ENCODE measurements at places on chromosomes 3 and 15.
A peak's percentile ranks its signal among the peaks of the same experiment; 100 is the strongest.

DNA sequence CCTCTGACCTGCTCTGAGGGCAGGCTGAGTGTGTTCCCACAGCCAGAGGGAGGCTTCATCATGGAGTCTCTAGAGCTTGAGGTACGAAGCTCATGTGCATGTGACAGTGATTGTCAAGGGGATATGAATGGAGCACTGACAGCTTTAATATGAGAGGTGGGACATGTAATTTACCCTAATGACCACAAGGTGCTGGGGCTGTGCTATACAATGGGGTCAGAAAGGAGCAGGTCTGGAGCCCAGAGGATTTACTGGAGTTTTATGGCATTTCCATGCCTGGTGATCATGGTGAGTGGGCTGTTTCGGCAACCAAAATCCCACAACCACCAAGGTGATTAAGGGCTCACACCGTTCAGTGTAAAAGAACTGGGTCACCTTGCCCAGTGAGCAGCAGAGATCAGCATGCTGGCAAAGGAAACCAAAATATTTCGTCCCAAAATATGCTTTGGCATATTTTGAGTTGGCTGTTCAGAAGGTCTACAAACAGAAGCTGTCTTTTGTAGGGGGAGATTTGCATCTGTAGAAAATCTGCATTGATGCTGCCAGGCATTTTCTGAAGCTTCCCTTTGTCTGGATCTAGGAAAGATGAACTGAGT lies 40.1 kb upstream of the RASGRF1 start:
- DNase-seq = no peak

- peak; percentile 74 for DNase-seq
These were observed 694 bp upstream of the EEFSEC start for GRCh38 chr3:128152419-128153155.

- DNase-seq = no peak
These were observed 123.9 kb downstream of the TMCC1 start for GRCh38 chr3:129769616-129770015.

DNA sequence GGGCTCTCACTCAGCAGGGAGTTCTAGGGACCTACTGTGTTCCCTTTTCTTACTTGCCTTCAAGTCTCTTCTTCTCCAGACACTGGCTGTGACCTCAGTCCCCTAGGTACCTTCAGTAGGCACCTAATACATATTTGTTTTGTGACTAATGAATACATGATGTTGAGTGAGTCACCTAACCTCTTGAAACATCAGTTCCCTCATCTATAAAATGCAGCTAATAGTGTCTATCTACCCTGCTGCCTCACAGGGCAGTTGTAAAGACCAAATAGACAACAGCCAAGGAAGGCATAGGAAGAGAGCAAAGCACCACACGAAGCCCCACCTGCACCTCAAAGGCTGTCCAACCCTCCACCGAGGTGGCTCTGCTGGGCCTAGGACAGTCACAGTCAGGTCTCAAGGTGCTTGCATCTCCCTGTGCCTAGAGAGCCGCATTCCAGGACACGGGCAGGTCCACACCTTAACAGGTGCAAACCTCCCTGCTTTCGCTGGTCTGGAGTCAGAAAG lies 29.1 kb downstream of the DAPK2 start:
- peak; percentile 55 for DNase-seq

- DNase-seq = no peak
These were observed 19.5 kb downstream of the ARHGEF3 start for GRCh38 chr3:56782215-56782614.

DNA sequence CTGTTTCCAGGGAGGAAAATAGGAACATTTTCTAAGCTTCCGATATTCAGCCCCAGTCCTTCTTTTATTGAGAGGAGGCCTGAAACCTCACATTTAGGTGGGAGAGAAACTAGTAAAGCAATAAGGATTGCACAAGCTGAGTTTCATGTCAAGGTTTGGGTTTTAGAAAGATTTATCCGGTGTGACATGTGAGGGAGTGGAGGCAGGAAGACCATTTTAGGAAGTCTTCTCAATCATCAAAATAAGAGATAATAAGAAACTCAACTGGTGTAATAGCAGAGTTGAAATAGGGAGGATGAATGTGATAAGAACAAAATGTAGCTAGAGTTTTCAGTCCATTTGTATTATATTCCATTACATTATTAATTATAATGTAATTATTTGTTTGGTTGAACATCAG lies 27.7 kb upstream of the CLDN16 start:
- no peak for DNase-seq

GRCh38 chr3:40057077-40057476 lies 247.7 kb downstream of the MYRIP start:
- peak; percentile 58 for DNase-seq

- no peak for DNase-seq
These were observed 71.8 kb upstream of the GCNT3 start for GRCh38 chr15:59539799-59540198.

GRCh38 chr15:32709295-32710033 lies 8.3 kb upstream of the GREM1 start:
- no peak for DNase-seq

DNA sequence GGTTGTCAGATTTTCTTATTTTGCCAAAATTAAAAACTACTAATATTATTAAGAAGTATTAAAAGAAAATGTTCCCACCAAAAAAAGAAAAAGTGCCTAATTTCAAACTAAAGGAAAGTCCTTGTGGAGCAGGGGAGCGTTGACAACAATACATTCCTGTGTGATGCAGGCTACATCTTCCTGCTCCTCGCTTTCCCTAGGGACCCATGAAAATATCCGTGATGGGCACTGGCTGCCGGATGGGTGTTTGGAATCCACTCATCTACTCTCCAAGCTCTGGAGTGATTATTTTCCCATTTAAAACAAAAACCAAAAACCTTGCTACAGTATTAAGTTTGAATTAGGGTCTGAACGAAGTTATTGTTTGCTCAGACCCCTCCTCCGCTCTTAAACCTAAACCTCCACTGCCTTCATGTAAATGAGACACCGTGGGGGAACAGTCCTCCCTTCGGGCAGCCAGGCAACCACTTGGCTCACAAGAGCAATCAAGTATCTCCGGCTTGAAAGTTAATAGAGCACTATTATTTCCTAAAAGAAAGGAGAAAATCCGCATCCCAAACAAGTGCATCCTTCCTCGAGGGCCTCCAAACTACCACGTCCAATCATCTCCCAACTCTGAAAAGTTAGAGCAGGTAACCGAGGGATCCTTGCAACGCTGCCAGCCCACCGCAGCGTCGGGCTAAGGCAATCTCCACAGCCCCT lies 1.5 kb downstream of the ITGB5 start:
- peak; percentile 88 for DNase-seq

- DNase-seq = peak; percentile 68
These were observed 322.9 kb downstream of the SLC9A9 start for GRCh38 chr3:143525408-143525807.

DNA sequence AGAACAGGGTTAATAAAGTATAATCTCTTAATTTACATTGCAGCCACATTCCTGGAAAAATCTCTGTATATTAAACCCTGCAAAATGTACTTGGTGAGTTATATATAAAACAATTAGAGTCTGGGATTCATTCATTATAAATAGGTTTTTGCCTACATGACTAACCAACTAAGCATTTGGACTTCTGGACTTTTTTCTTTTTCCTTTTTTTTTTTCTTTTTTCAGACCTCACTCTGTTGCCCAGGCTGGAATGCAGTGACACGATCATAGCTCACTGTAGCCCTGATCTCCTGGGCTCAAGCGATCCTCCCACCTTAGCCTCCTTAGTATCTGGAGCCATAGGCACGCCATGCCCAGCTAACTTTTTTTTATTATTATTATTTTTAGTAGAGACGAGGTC lies 4.5 kb downstream of the DNAJC13 start:
- peak; percentile 81 for DNase-seq

DNA sequence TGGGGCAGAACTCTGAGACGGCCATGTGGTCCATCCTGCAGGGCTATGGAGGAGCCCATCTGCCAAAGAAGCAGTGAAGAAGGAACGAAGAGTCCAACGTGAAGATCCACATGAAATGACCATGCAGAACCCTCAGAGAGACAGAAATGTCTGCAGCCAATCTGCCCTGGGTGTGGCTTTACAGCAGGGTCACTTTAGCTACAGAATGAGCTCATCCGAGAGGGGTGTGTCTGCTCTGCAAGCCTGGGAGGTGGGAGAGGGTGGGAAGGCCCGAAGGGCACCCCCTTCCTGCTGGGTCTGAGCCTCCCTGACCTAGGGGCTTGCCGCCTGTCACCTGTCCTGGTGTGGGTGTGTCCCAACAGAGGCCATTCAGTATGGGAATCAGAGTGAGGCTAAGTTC lies 176.3 kb downstream of the ATP10A start:
- no peak for DNase-seq

GRCh38 chr3:115855911-115856310 lies 232.6 kb downstream of the GAP43 start:
- peak; percentile 64 for DNase-seq

GRCh38 chr15:57668016-57668415 lies 38.5 kb upstream of the POLR2M start:
- no peak for DNase-seq

- no peak for DNase-seq
These were observed 49.7 kb downstream of the HRH1 start for GRCh38 chr3:11203961-11204360.

DNA sequence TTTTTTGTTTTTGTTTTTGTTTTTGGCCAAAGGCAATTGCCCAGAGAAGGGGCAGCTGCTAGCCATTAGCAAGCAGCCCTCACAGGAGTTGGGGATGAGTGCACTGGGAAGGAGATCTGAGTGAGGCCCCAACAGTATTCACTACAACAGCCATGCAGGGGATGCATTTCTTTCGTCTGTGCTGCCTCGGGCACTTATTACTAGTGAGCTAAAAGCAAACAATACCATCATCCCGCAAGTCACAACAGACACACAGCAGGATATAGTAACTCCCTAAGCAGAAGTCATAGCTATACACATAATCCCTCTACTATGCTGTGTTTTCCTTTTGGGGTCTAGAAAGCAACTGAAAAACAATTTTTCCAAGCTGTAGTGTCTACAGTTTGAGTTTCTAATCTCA lies 27.2 kb downstream of the CRTAP start:
- DNase-seq = peak; percentile 54

GRCh38 chr3:42159706-42160472 lies 68.7 kb downstream of the TRAK1 start:
- DNase-seq = peak; percentile 24

GRCh38 chr3:177529716-177530335 lies 332.5 kb upstream of the TBL1XR1 start:
- peak; percentile 15 for DNase-seq

DNA sequence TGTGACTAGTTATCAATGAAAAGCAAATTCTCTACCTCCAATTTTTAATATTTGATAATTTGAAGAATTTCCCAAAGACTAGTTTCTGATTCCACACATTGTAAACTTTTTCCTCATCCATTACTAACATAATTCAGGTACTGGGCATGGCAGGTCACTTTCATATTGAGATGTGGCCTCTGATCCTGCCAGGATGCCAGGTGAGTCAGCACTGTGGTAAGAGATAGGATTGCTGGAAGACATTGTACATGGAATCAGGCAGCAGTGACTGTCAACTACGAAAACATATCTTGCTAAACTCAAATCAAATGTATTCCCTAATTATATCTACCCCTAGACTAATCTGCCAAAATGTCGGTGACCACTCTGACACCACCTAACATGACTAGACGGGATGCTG lies 33.2 kb upstream of the POU1F1 start:
- no peak for DNase-seq

DNA sequence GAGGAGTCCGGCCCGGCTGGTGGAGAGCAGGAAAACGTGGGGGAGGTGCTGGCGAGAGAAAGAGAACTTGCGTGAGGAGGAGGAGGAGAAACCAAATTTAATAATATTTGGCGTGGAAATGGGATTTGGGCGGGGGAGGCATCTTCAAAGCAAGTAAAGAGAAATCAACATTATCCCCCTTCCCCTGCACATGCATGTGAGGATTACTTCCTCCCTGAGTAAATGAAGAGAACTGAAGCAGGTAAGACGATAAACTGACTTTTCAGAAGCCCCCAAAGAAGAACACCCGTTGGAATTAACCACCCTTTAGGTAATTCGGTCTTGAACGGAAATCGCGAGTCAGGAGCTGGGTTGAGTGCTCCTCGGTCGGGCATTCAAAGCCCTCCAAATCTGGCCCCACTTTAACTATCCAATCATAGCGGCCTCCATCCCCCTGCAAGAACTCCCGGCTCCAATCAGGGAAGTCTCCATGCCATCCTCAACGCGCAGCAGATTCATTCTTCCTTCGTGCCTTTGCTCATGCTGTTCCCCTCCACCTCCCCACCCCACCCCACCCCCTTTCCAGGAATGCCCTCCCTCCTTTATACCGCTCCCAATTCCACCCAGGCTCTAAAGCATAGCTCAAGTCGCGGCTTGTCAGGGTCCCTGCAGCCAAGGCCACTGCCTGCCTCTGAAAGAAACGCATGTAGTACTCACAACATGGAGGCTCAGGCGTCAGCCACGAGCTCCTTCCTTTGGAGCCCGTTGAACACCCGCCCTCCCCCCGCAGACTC lies 545 bp upstream of the RFX7 start:
- DNase-seq = peak; percentile 82

GRCh38 chr15:96869122-96869521 lies 538.6 kb downstream of the NR2F2 start:
- DNase-seq = no peak

DNA sequence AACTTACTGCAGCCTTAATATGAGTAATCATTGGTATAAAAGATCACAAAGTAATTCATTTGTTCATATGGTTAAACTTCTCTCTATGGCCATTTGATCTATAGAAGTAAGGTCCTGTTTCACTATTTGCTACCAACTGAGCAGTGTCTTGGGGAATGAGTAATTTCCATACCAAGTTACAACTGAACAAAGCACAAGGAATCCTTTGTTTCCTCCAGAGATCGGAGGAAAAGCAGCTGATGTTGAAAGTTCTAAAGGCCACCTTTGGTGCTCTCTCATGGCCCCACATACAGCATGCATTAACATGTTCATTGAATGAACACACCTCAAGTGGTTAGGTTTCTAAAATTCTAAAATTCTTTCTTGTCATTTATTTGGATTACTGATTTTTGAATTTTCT lies 7.1 kb upstream of the CNTN3 start:
- DNase-seq = no peak

GRCh38 chr3:175726228-175726627 lies 867.1 kb downstream of the NAALADL2 start:
- no peak for DNase-seq

- DNase-seq = peak; percentile 19
These were observed 1.5 kb downstream of the PTPN9 start for GRCh38 chr15:75577401-75578172.

GRCh38 chr15:88144921-88145653 lies 111.5 kb downstream of the NTRK3 start:
- no peak for DNase-seq

DNA sequence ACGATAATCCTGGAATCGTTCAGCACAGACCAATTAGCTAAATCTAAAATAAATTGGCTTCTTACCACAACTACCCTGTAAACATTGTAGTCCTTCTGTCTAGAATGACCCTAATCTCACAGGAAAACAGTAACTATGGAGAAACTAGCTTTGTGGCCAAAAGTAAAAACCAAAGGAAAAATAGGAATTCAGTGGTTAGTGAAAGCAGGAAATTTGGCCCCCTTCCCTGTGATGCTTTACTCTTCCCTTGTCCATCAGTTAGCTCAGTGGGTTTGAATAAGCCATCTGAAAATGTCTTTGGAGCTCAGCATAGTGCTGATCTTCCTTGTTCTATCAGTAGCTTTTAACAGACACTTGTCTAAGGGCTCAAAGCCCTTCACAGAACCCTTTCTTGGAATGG lies 1.6 kb downstream of the NMD3 start:
- peak; percentile 27 for DNase-seq

GRCh38 chr3:190718097-190718496 lies 144.4 kb downstream of the GMNC start:
- no peak for DNase-seq

All from fibroblast of skin of back (primary cell).